ENCODE measurements at places on chromosomes 3 and 15.

DNA sequence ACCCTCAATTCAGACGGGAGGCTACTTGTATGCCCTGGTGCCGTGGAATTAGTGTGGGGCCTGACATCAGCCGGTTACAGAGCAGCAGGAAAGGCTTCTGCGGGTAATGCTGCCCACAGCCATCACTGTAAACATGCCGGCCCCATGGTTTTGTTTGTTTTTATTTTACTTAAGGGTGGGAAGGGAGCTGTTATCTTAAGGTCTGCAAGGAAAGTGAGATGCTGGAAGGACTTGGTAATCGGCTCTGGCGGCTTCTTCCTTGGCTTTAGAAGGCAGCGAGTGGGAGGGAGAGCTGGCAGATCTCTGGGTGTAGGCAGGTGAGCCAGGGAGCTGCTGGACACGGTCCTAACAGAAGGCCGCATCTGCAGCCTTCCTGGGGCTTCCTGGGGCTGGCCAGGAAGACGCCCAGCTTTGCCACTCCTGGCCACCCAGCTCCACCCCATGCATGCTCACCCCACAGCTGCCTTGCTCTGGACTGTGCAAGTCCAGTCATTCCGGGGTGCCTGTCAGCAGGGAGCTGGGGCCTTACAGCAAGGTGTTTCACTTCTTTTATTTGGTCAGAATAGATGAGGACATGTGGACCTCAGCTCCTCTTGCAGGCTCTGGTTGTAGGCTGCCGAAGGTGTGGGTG lies 54.1 kb upstream of the FURIN start:
- DNase-seq: no peak

GRCh38 chr3:198070871-198071270 lies 110.9 kb downstream of the LMLN start:
- DNase-seq: no peak

DNA sequence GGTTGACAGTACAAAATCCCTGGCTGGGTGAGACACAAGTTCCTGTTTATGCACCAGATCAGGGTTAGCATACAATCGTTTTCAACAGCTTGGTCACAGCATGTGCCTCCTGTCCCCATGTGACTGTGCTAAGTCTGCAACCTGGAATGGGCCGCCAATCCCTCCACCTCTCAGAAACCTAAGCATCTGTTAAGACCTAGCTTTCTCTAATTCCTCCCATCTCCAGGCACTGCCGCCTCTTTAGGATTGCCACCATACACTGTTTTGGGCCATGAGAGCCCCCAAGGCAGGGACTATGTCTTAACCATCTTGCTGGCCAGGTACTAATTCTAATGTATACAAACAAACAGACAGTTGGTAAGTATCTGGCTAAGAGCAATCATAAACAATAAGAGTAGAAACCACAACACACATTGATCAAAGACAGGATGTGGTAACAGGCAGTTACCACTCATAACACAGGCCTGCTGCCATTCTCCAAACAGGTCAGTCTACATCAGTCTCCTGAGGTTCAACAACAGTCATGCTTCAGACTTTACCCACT lies 25.6 kb downstream of the SEC22C start:
- DNase-seq: no peak

DNA sequence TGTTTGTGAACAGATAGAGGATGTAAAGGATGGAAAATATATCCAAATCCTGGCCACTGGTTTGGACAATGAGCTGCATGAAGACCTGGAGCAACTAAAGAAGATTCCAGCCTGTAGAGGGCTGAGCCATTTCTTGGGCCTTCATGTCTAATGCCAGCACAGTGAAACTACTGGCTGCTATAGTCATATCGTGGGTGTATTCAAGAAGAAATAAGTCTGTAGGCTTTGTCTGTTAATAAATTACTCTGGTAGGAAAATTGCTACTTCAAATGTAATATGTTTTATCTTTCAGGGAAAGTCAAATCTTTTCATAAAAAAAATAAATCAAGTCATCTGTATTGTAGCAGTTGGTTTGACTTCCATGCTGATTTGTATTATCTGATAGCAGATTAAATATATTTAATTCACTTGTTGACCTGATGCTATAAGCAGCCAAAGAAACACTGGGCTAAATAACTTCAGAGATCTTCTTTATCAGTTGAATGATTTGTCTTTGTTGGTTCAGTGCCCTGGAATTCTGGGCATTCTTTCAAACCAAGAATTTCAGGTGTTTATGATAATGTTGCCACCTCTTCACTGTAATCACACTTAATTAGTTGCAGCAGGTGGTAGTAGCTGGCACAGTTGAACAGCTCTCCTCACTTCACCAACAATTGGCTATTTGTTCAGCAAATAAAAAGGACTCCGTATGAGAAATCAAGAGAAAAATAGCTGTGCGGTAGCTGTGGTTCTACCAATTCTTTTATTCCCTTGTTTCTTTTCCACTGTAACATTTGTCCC lies 1109.5 kb downstream of the NSUN3 start:
- DNase-seq: no peak

DNA sequence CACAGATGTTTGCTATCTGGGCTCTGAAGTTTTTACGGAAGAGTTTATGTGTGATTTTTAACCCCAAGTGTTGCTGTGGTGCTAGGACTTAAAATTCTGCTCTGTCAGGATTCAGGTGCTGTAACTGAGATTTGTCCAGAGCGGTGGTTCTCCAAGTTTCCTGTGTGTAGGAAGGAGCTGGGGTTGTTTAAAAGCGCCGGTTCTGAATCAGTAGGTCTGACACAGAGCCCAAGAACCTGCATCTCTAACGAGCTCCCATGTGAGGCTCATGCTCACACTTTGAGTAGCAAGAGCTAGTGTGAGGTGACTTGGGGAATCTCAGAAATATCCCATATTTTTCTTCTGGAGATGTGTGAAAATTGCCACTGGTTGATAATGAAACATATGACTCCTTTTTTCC lies 325.5 kb downstream of the SATB1 start:
- DNase-seq: no peak

DNA sequence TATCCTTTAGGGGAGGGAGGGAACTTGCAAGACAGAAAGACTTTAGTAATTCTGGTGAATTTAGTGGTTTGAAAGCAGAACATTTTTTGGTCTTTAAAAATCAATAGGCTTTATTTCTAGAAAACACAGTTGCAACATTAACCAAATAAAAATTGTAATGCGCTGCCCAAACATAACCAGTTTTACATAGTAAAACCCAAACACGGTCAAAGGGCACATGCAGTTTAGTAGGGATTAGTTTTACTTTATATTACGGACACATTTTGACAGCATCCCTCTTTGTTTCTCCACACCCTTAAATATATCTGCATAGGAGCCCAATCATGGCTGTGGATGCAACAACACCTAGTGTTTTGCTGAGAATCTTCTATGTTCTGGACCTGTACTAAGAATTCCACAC lies 156.7 kb downstream of the NR2F2 start:
- no peak for DNase-seq

DNA sequence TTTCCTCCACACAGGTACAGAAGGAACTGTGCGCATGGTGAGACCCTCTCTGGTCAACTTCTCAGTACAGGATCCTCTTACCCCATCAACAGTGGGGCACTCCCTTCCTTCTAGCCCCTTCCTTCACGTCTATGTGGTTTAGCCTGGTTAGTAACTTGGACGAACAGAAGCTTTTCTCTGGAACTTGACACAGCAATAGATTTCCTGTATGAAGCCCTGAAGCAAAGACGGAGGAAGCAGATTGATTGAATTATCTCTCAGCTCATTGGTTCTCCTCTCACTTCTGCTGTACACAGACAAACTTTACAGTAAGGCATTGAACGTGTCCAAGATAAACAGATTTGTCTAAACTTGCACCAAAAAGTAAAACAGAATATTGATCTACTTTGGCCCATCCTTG lies at the start of gene CD200R1:
Gene CD200R1, minus strand, starts transcription at position 210 of the 400 bp plus-strand sequence. CDS start 246 bp downstream, outside the sequence.
- no peak for DNase-seq

DNA sequence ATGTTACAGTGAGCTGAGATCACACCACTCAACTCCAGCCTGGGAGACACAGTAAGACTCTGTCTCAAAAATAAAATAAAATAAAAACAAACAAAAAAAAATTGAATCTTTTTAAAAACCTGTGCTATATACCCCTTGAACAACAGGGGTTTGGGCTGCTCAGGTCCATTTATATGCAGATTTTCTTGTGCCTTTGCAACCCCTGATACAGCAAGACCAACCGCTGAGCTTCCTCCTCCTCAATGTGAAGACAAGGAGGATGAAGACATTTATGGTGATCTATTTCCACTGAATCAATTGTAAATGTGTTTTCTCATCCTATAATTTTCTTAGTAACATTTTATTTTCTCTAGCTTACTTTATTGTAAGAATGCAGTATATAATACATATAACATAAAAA lies 831.0 kb upstream of the ARPP21 start:
- DNase-seq: no peak

GRCh38 chr3:140376136-140376889 lies 301.6 kb upstream of the TRIM42 start:
- no peak for DNase-seq
